Left renal pelvis (tissue), 4 donors: ENCODE measurements at places on chromosomes 6 and 20.

GRCh38 chr6:41255638-41256246, 27.6 kb downstream of the TREML4 start:
- DNase-seq = no peak

DNA sequence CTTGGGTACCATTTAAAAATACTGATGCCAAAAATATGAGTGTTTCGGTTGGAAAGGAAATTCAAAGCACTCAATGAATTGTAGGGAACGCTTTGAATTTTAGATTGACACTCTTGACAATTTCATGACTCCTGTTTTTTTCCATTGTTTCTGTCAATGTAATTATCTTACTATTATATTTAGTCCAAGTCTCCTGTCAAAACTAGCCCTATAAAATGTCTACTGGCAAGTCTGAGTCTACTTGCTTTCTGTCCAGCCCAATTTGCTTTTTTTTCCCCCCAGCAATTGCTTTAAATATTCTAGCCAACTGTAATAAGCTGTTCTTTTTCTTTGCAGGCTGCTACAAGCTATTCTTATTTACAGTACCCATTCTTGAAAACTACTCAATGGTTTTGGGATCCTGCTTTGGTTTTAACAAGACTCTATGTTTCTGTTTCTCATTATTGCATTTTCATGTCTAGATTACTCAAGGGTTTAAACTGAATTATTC, 1103.9 kb upstream of the GJE1 start:
- no peak for DNase-seq

- no peak for DNase-seq
These were observed 48.6 kb downstream of the FKBP5 start for GRCh38 chr6:35640017-35640664.

- no peak for DNase-seq
These were observed 191.6 kb upstream of the MCHR2 start for GRCh38 chr6:100185615-100186014.

GRCh38 chr6:81812401-81812800, 59.9 kb upstream of the TENT5A start:
- DNase-seq = no peak

GRCh38 chr6:19303383-19303782, 533.8 kb upstream of the ID4 start:
- DNase-seq = no peak

DNA sequence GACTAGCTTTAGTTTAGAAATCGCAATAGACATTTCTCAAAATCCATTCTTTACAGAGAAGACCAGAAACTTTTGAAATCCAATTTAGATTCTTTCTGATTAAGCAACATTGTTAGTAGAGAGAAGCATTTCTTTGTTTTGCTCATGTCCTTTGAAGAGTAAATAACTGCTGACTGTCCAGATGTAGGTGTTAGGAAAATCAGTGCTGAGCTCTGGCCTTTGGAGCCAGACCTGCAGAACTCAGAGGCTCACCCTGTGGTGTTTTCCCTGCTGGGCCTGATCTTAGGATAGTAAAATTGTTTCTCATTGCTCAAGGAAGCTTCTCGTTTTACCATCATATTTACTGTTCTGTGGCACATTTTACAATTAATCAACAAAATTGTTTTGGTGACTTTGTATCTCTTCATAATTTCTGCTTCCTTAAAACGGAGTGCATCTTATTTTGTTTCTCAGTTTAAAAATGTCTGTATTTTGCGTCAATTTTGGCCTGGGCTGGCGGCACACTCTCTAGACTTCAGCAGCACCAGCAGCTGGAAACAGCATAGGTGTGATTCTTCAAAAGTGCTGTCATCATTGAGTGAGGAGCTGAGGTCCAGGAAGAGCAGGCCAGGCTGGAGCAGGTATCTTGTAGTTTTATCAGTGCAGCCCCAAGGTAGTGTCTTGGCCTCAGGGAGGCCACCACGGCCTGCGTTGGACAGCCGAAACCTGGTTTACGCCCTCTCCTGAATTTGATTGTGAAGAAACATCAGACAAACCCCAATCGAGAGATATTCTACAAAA, 8.3 kb upstream of the ZDHHC14 start:
- no peak for DNase-seq

- no peak for DNase-seq
These were observed 31.2 kb upstream of the TCF21 start for GRCh38 chr6:133857696-133858095.

DNA sequence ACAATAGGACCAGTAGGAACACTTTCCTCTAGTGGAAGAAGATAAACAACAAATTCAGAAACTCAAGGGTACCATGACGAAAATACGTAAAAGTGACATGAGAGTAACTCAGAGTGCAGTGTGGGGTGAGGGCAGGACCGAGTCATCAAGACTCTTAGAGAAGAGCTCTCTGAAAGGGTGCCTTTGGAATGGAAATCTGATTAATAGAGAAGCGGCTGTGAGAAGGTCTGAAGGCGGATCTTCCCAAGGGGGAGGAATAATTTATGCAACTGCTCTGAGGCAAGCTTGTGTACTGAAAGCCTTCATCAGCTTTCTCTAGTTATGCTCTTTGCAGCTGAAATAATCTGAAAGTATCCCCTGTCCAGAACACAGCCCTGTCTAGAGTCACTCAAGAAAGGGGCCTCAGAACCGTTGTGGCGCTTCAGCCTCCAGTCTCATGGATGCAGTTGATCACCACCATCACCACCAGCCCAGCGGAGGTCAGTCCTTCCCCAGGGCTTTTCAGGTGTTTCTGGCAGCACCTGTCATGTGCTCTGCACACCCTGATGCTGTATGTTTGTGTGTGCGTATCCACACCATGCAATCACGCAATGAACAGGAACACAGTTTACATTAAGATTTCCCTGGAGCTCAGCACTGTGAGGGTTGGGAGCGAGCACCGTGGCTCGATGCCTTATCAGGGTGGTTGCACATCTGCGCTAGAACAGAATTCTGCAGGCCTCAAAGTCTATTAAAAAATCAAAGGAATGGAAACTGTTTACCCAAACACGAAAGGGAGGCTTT, 396.5 kb downstream of the SMOC2 start:
- no peak for DNase-seq

DNA sequence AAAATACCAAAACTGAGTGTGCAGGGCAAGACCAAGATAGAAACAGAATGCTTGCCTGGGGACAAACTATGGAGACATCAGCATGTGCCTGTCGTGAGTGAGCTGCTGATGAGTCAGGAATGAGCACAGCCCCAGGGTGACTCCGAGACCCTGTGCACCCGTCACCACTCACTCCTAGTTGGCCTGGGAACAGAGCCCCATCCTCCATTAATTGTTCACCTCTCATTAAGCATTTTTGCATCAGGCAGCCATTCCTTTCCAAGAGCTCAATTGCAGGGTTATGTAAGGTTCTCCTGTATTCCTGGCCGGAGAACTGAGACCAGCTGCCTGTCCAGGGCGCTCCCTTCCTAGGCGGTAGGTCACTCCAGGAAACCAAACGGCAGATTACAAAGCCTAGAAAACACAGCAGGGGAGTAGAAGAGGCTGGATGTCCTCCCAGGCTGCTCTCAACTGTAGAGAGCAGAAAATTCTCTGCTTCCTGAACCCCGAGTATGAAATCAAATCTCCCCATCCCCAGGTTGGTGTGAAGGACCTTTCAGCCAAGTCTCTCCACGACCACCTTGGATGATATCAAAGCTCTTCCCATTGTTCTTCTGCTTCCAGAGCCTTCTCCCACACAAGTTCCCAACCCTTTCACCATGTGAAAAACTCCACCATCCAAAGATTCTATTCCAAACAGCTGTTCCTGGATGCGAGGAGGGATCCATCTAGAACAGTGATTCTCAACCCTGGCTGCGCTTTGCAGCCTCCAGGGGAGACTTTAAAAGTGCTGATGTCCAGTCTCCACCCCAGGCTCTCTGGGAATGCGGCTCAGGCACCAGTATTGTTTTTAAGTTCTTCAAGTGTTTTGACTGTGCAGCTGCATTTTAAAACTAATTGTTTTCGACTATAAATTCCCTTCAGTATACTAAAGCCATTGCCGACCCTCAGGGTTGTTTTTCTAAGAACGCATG, 532.6 kb upstream of the JARID2 start:
- DNase-seq = no peak

DNA sequence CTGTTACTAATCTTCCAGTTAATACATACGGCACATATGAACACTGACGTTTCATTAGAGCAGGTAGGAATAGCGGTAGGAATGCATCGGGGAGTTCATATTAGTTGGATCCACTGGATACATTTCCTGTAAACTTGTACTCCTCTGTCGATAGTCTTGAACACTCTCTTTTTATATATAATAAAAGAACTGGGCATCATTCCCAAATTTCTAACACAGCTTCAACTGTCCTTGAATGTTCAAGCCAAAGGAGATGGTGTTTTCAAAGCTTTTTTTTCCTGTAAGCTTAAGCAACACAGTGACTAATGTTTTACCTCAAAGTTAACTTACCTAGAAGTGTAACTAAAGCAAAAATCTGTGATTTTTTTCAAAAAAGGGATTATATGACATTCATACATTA, 195.3 kb downstream of the UTRN start:
- no peak for DNase-seq

- no peak for DNase-seq
These were observed 145.0 kb downstream of the HTR1B start for GRCh38 chr6:77318256-77318655.

GRCh38 chr6:28165563-28165962, 23.9 kb downstream of the ZKSCAN8 start:
- DNase-seq = no peak

DNA sequence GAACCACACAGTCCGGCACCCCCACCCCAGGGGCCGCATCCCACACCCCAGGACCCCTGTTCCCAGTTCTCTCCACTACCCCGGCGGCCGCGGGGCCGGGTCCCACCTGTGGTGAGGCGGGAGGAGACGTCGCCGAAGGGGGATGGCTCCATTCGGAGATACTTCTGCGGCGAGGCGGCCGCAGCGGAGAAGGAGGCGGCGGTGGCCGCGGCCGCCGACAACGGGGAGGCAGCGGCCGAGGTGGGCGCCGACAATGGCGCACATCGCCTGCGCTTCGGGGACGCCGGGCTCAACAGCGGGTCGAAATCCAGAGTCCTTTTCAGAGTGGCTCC, 723 bp downstream of the AKIRIN2 start:
- DNase-seq = no peak

DNA sequence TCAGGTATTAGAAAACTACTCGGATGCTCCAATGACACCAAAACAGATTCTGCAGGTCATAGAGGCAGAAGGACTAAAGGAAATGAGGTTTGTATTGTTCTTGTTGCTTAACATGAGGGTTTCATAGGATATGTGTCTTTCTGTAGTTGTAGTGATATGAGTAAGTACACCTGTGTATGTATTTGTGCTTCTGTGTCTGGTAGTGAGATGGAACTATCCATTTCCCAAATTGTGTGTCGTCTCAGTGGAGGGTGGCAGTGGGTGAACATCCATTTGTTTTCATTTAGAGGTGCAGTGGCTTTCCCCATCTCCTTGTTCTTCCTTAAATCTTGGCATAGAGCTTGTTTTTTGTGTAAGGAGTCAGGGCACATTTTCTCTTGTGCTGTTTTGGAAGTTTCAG, 8.2 kb downstream of the ASXL1 start:
- DNase-seq = no peak

DNA sequence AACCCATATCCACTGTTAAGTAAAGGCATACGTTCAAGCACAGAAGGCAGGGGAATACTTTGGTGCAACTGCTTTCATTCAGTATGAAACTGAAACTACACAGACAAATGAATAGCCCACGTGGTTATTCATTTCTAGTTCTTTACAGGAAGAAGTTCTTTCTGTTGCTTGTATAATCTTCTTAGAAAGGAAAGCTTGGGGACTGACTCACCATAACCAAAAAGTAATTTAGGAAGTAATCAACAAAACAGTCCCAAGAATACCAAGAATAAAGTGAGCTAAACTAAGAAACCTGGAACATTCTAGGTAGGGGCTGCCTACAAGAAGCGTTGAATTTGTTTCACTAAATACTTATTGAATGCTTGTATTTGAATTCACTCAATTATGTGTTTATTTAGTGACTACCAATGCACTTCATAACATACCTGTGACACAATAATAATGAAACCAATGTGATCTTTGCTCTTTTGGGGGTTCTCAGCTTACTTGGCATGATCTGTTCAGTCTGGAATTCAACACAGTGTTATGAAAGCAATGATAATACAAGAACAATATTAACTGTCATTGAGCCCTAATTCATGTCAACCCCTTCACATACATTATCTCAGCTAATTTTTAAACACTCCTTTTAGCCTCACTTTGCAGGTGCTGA, 25.1 kb upstream of the KIAA0408 start:
- no peak for DNase-seq

GRCh38 chr6:127136786-127137185, 18.3 kb downstream of the RSPO3 start:
- DNase-seq = no peak

GRCh38 chr6:50958148-50958697, 139.6 kb downstream of the TFAP2B start:
- no peak for DNase-seq

DNA sequence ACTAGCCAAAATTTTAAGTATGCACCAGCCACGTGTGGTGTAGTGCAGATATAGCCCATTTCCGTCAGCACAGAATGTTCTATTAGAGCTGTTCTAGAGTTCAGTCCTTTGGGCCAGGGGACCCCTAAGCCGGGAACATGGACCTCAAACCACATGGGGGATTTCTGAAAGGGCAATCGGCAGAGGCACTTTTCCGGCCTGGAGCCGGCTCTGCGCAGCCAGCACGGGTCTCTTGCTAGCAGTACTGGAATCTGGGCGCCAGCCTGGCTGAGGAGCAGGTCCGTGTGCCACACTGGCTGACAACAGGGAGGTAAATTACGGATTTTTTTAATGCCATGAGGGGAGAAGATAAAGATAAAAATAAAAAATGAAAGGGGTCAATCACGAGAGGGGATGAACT, 120.5 kb downstream of the SULF2 start:
- DNase-seq = no peak

DNA sequence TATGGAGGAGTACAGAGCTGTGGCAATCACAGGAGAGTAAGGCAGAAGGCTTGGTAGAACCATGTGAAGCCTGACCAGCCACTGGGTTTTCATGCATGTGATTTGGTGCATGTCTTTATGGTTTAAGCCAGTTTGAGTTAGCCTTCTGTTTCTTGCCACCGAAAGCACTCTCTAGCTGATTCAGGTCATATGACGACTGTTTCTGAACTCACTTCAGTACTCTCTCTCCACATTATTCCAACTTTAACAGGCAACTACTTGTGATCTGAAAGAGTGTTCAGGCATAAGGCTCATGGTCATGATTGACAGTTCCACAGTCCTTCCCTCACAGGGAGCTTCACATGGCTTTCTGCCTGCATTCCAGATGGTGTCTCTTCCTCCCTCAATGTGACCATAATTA, 63.3 kb upstream of the TAB2 start:
- no peak for DNase-seq
